ENCODE measurements at places on chromosomes 5 and 9.

- DNase-seq: no peak
Observed at GRCh38 chr5:167987490-167988280, 303.8 kb upstream of the WWC1 start.

- no peak for DNase-seq
Observed at GRCh38 chr5:37825334-37825915, 14.4 kb downstream of the GDNF start.

DNA sequence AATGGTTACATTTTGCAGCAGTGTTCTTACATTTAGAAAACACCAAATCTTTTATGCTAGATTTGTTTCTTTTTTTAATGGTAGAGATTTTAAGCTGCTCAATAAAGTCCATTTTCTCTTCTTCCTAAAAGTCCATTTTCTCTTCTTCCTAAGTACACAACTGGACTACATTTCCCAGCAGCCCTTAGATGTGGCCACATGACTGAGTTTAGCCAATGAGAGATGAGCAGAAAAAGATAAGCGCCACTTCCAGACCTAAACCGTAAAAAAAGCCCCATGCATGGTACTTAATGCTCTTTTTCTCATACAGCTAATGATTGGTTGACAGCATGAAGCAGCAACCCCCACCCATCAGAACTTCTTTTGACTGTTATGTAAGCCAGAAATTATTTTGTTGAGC is 206.7 kb downstream of the FAM114A2 start:
- DNase-seq: no peak

GRCh38 chr5:105874316-105874715 is 1796.4 kb downstream of the EFNA5 start:
- DNase-seq: no peak

- DNase-seq: no peak
Observed at GRCh38 chr9:136403538-136403914, 3.6 kb upstream of the SNAPC4 start.

GRCh38 chr5:40333459-40334241 is 346.1 kb upstream of the PTGER4 start:
- DNase-seq: no peak

GRCh38 chr9:33125871-33126823 is 41.0 kb downstream of the B4GALT1 start:
- no peak for DNase-seq

DNA sequence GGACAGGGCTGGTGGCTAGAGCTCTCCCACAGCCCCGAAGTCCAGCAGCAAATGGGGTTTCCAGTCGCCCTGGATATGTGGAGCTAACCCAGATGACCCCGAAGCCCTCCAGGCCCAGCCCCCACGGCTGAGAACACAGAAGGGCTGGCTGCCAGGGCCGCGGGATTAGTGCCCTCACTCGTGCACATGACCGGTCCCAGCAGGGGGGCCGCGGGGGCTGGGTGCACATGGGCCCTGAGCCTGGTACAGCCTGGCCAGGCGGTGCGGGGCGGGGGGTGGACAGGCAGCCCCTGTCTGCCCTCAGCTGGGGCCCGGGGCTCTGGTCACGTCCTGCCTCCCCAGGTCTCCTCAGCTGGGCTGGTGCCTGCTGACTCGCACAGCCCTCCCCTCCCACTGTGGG is 5.9 kb downstream of the SSNA1 start:
- DNase-seq: no peak

DNA sequence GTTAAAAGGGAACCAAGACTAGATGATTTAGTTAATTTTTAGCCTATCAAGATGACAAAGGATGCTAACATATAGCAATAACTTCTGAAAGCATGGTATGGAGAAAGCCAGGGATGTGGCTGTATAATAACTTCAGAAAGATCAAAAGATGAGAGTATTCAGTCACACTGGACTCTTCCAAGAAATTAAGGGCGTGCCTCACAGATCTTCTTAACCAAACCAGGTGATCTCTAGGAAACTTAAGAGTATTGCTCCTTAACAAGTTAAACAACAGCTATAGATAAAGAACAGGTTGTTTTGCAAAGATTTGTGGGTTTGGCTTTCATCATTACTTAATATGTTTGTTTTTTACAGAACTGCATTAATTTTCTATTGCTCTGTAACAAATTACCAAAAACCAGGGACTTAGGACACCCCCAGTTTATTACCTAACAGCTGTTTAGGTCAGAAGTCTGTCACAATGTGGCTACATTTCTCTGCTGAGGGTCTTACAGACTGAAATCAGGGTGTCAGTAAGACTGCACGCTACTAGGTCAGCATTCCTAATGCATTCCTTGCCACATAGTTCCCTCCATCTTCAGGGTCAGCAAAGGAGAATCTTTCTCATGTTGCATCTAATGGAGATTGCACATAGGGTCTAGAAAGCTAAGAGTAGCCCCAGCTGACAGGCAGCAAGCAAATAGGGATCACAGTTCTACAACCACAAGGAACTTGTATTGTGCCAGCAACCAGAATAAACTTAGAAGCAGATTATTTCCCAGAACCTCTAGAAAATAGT is 113.8 kb downstream of the WDR70 start:
- no peak for DNase-seq

GRCh38 chr9:4382722-4383317 is 83.0 kb upstream of the GLIS3 start:
- DNase-seq: peak; percentile 17

DNA sequence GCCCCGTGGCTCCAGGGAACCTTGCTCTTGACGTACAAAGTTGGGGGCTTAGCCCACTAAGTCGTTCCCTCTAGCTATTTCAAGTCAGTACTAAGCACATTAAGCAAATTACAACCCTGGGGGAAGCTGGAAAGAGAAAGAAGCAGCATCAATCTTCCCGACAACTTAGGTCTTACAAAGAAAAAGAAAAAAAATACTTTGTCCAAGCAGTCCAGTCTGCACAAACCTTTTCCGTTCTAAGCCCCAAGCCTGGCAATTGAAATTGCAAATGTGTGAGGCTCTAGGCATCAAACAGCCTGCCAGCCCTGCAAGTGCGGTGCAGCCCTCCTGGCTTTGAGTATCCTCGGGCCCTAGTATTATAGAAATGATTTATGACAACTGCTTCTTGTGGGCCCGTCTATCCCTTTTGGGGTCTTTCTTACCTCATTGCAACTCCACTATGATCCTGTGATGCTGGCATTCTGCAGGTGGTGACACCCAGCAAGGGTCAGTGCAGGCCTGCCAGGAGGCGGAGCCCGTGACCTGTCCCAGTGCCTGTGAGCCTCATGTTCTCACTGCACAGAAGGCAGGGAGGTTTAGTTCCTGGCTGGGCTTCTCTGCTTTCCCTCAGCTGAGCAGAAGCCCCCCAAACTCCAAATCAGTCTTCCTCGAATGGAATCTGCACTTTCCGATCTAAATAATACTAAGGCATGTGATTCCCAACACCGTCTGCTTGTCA is 232.3 kb upstream of the IRX2 start:
- DNase-seq: no peak

GRCh38 chr5:177458912-177459350 is 12.3 kb downstream of the PRR7 start:
- no peak for DNase-seq

DNA sequence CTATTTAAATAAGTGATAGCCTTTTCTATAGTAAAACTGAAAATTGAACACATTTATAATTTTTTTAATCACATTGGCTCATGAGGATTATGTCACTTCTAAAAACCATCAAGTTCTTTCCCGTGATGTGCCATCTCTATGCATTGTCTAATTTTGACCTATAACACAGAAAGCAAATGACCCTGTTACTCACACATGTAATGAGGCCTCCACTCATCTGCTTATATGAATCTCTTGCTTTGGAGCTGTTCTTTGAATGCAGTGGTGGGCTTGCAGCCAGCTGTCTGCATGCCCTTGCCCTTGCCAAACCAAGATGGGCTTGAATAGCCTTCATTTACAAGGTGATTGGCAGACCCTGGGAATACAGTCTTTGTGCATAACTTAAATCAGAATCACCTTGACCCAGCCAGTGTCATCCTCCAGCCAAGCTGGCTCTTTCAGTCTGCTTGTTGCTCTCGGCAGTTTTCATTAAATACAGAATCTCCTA is 163.2 kb downstream of the TRIO start:
- no peak for DNase-seq

DNA sequence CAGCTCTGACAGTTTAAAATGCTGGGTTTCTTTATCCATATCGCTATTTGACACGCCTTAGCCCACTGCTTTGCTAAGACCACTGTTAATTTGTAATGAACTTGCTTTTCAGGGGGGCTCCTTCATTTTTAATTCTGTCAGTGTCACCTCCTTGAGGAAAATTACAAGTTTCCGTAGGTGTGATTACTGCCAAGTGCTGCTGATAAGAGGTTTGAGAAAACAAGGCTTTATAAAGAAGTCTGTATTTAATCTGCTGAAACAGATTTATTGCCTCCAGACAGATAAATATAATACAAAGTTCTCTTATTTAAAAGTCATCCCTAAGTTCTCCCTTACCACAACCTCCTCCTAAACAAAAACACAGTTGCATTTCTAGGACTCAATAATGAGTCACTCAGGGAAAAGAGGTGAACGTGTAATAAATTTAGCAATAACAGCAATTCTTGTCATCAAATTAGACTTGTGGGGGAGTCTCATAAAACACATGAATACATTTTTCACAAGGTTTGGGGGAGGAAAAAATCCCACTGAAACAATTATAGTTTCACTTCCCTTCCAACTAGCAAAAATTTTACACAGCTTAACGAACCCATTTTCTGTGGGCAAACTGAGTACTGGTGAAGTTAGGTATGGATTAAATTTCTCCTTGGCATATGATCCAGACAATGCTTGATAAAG is 72.8 kb downstream of the MAPKAP1 start:
- DNase-seq: peak; percentile 21

GRCh38 chr5:9342161-9342787 is 203.6 kb downstream of the SEMA5A start:
- DNase-seq: no peak

DNA sequence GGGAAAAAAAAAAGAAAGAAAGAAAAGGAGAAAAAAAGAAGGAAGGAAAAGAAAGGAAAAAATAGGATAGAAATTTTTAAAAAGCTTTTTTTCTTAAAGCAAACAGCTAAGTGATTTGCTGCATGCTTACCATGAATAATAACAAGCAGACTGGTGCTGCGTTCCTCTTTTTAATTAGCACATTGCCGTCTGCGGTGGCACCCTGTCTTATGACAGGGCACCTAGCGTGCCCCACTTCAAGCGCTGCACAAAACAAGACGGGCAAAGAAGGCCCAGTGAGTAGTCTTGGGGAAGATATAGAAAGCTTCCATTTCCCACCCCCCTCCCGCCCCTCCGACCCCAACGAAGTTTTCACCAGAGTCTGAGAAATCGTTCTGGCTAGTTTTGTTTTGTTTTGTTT is 513.9 kb downstream of the ZNF608 start:
- DNase-seq: no peak

GRCh38 chr5:97838214-97838613 is 655.2 kb upstream of the RIOK2 start:
- peak; percentile 91 for DNase-seq

GRCh38 chr5:131496400-131496713 is 138.7 kb downstream of the RAPGEF6 start:
- DNase-seq: peak; percentile 11

GRCh38 chr9:87497080-87497603 is 525 bp upstream of the DAPK1 start:
- no peak for DNase-seq

DNA sequence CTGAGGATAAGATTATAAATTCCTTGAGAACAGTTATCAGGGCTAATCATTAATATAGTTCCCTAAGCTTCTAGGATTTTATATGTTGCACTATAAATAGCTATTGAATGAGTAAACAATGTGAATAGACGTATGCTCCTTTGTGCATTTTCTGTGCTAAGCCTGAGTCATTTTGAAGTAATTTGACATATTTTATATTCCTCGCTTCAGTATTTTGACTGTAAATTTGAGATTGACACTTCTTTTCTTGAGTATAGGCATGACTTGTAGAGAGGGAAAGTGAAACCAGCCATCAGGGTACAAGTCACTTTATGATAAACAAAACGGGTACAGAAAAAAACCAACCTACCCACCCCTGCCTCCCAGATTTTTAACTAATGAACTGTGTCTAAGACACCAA is 367.7 kb upstream of the PRR16 start:
- DNase-seq: no peak

- DNase-seq: no peak
Observed at GRCh38 chr9:130837643-130838042, 2.6 kb downstream of the ABL1 start.

Data from muscle of back (tissue), 13 donors.